Naive thymus-derived CD8-positive, alpha-beta T cell (primary cell): ENCODE measurements at places on chromosomes 12 and 14. TPM values are rescaled to one million over a fixed set of nuclear protein-coding genes. Genes with fewer than 3 reads are reported as not detected.

GLIPR1L2 gene
- 1.2 TPM for total RNA-seq

DNA sequence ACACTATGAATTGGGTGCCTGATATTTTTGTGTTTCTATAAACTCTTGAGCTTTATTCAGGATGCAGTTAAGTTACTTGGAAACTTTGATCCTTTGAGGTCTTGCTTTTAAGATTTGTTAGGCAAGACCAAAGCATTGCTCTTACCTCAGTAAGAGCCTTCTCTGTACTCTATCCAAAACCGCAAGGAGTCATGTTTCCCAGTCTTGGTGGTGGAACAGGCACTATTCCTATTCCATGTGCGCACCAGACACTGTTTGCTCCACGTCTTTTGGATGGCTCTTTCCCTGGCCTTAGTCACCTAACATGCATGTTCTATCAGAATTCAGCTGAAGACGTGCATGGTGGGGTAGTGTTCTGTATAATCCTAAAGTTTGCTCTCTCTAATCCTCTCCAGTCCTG is 23.5 kb downstream of the CSRP2 start:
- no peak for DNase-seq

DNA sequence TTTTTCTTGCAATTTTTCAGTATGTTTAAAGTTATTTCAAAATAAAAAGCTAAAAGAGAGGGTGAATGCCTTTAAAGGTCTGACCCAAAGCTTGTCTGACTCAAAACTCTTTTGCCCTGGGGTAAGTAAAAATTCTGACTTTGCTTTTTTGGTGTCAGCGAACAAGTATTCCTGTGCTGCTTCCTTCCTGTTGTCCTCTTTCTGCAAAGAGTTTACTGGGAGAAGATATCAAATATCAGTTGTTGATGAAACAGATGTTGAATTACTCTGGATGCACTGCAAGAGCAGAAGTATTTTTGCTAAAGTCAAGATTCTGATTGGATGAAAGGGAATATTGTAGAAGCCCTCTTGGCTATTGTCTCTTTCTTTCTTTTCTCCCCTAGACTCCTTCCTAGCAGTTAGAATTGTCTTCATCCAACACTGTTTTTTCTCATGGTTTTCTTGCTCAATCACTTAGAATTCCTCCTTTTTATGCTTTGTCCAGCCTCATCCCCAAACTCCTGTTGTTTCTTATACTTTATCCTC is 62.0 kb downstream of the DACT1 start:
- DNase-seq, result no peak

- DNase-seq, result no peak
Measured at GRCh38 chr12:48446161-48446776, 26.1 kb upstream of the ANP32D start.

DNA sequence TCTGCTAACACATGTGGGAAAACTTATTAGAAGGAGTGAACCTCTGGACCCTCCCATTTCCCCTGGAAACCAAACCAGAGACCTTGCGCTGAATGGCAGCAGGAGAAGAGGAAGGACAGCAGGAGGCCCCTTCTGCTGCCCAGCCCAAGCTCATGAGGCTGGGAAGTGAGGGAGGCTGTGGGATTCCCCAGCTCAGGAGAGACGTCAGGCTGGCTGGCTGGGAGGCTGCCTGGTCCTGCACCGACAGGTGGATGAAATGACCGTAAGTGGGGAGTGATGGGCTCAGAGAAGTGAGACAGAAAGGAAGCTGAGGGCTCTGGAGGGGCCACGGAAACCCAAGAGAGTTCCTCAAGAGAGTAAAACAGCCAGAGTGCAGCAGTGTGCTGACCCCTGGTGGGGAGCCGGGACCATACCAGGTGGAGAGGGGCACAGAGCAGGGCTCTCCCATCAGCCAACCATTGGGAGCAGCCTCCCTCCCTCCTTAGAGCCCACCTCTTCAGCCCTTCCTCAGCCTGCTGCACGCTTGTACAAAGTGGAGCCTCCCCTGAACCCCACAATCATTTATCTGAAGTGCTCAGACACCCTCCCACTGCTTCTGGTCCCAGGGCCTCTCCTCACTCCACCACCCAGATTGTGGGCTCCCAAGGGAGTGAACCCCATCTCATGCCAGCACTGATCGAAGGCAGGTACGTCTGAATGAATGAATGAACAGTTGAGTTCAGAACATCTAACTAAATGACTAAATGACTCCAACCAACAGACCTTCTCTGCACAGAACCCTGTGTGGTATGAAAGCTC is 14.0 kb downstream of the TAMALIN start:
- peak; percentile 86 for DNase-seq

DHH gene
- 0.27 TPM for total RNA-seq

- DNase-seq, result no peak
Measured at GRCh38 chr14:56304456-56304855, 186.2 kb downstream of the PELI2 start.

ACACB gene
- 43.3 TPM for total RNA-seq

NGB gene
- not detected for total RNA-seq

VTI1B gene
- 74.2 TPM for total RNA-seq

GRCh38 chr12:118827047-118827446 is 154.3 kb upstream of the SRRM4 start:
- no peak for DNase-seq

DNA sequence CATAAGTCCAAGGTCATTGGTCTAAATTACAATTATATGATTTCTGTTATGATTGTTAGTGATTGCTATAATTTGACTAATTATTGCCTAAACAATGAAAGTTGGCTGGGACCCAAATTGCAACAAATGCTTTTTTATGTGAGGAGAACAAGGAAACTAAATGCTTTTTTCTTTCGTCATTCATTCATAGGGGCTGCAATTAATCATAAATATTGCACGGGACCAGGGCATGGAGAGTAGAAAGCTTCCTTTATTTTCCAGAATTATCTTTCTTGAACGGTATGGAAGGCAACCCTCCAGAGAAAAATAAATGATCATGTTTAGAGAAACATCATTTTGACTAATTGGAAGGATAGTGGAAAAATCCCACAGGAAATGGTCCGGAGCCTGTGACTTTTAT is 32.6 kb upstream of the ARHGAP5 start:
- no peak for DNase-seq

ACOT6 gene
- not detected for total RNA-seq
